ENCODE measurements at places on chromosomes 5 and 9.

DNA sequence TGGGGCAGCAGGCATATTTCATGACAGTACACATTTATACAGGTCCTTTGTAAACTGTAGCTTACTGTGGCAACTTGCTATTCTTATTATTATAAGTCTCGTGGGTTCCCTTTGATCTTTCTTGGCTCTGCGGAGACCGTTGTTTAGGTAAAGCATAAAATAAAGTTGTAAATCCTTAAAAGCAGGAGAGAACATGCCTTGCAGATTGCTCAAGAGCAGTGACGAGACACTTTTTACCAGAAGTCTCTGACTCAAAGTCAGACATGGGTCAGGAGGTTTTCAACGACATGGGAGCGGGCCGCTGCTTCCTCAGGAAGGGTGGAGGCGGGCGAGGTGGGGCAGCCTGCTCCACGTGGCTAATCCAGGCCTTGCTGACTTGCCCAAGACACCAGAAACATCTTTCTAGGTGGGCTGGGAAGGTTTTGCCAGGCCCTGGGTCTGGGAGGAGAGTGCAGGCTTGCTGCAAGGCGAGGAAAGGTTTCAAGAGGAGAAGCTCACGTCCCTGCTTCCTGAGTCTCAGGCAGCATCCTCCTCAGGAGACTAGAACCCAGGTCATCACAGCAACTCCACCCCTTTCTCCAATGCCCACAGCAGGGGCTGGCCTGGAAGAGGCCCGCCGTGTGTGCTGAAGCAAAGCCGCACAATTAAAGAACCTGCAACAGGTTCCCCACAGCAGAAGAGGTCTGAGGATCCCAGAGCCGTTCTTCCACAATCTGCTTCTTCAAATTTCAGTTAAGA is 6.5 kb downstream of the TBC1D2 start:
- peak; percentile 15 for DNase-seq

DNA sequence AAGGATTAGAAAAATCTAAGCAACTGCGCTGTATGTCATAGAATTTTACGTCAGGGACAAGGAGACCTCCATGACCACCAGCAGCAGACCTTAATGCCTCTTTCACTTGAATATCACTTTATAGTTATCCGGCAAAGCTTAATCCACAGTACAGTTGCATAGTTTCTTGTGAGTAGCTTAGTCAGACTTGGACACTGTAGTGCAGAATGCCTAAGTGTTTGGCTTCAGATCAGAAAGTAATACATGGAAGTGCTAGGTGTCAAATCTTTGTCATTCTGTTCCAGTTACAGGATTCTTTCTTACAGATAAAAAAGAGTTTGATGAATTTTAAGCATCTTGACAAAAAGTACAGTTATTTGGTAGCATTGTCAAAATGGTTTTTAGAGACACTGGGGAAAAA is 239.9 kb upstream of the PAPPA start:
- DNase-seq, result no peak

- no peak for DNase-seq
These were observed 31.7 kb downstream of the EPB41L4B start for GRCh38 chr9:109289186-109289585.

DNA sequence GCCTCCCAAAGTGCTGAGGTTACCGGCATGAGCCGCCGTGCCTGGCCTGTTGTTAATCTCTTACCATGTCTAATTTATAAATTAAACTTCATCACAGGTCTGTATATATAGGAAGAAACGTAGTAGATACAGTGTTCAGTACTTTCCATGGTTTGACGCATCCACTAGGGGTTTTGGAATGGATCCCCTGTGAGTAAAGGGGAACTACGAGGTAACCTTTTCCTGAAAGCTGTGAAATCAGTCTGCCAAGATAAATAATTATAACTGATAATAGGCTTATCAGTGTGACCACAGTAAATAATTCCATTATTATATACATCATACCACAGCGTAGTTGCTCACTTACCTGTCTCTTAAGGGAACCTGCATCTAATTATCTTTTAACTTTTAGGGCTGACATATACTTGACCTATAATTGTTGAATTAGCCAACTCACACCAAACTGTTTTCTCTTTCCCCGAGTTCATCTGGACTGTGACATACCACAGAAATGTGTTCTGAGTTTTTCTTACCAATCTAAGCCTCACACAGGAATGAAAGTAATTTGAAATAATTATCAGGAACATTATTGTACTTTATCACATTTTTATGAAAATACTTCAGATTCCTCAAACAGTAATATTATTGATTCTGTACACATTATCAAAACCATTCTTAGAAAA is 42.9 kb downstream of the DAPK1 start:
- no peak for DNase-seq

- no peak for DNase-seq
These were observed 35.3 kb upstream of the SMIM32 start for GRCh38 chr5:136228136-136228757.

DNA sequence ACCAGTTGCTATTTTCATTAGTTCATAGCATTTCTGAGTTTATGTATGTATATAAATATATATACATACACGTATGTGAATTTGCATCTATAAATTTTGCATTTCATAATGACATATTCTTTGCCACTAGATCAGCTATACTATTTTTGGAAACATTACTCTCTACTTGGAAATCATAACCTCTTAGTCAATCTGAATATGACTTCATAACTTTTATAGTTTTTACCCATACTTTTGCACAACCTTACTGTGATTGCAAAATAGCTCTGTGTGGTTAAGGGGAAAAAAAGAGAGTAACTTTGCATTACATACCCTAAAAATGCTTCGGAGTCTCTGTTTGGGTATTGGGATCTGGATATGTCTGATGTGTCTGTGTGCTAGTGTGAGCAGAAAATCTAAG is 44.9 kb upstream of the ADAMTSL1 start:
- no peak for DNase-seq

- DNase-seq, result no peak
These were observed 128.3 kb upstream of the CCNH start for GRCh38 chr5:87541033-87541432.

- DNase-seq, result no peak
These were observed 13.6 kb upstream of the COL27A1 start for GRCh38 chr9:114141553-114142402.

- DNase-seq, result no peak
These were observed 17.9 kb downstream of the TPPP start for GRCh38 chr5:675111-675870.

DNA sequence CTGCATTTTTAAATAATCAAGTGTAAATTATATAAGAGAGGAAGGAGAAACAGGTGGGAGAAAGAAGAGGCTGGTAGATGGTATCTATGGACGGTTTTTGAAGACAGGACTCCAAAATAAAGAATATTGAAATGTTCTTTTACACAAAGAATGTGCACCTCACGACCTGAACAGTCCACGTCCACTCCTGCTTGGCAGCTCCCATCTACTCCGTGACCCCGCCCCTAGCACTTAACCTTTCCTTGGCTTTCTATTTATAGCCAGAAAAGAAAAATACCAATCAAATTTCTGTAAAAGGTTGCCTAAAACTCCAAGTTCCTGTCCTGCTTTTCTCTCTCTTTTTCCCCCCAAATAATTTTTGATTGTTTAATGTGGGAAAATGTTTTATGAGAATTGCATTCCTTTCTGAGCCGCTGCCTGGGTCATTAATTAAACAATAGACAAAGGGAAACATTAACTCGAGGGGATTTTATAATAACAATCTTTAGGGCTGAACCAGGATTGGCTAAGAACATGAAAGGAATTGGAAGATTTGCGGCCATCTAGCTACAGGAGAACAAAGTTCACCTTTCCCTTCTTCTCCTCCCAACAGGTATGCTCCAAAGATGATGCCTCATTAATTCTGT is 173.6 kb upstream of the MAP3K1 start:
- DNase-seq, result no peak

DNA sequence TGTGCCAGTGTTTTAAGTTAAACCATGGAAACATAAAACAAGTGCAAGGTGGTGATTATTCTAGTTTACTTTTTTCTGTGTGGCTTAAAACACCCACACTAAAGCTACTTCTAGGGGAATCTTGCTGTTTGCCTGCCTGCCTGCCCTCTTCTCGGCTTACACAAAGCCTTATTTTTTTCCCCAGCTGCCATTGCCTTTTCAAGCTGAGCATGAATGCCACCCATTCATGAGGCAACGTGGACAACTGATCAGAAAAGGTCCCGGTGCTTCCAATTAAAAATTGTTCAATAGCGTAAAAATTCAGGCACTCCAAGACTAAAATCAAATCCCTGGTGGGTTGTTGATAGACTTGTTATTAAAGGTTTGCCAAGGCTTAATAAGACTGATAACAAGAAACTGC is 401.4 kb downstream of the TMEM161B start:
- no peak for DNase-seq

DNA sequence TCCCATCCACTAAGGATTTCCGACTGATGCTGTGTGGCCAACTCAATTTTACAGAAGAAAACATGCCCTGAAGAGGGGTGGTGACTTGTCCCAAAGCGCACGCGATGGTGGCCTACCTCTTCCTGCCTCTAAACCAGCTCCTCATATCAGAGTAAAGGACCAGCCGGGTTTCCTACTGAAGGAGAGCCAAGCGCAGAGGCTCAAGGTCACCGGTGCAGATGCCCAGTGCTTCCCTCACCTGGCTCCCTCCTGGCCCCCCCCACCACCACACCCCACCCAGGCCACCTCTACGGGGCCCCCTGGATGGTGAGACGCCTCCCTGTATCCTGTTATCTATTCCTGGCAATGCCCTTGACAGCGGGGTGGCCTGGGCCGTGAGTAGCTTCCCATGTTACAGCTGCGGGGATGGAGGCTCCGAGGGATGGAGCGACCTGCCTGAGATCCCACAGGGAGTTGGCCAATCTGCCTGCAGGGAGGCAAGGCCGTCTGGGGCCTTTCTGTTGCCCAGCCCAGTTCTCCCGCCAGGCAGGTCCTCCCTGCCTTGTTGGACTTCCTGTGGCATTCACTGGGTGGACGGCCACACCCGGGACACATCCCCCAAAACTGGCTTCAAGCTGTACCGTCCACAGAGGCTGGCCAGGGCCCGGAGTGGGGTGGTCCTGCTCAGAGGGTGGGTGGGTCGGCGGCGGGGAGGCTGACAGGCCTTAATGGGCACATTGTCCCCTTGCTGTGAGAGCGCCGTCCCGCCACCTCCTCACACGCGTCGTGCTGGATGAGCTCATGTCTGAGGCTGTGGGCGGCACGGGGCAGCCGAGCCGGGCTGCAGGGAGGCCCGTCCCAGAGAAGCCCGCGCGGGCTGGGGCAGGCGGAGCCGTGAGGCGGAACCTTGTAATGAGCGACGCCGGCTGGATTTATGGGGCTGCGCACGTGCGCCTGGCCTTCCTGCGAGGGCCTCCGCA is 72.5 kb downstream of the MACROH2A1 start:
- DNase-seq, result no peak

DNA sequence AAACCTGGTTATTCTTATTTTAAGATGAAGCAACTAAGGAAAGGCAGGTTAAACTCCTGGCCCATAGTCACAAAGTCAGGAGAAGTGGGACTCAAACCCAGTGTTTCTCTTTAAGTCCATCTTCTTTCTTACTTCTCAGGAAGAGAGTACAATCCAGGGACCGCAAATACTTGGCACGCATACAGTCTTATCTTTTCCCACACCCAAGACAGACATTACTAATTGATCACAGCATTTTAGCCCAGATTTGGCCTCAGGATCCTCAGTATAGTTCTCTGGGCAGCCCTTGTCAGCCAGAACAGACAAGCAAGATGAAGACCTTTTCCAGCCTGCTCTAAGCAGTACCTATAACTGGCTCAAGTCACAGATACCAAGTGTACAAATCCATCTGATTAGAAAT is 125.5 kb upstream of the RAI14 start:
- no peak for DNase-seq

GRCh38 chr9:33785914-33786313 is 9.4 kb upstream of the PRSS3 start:
- no peak for DNase-seq

- no peak for DNase-seq
These were observed 170.4 kb upstream of the RAI14 start for GRCh38 chr5:34485768-34486030.

DNA sequence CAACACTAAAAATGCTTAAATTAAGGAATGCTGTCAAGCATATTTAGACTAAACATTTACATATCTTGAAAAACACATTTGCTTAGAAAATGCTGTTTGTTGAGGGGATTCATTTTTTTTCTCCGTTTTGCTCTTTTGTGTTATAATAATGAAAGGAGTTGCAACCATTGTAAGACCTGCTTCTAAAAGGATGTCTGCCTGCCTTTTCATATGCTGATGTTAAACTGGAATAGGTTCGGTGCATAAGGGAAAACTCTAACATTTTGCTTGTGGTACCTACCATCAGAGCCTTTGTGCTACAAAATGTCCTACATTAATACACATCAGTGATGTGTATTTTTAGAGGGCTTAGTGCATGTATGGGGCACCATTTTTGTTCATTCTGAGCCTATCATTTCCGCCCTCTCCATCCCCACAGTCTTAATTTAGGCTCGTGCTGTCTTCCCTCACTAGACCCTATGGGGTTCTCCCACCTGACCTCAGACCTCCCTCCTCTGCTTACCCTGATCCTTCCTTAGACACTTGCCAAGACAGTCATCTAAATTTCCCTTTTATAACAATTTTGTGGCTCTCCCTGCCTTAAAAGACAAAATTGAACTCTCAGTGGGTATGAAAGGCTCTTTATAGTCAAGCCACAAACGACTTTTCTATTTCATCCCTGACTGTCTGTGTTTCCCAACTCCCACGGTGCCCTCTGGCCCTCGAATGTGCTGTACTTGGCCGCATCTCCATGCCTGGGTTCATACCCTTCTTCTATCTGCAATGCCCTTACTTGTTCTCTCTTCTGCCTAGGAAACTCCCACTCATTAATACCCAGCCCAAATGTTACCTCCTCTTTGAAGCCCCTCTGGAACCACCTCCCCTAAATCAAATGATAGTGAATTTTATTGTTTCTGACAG is 61.2 kb downstream of the CMYA5 start:
- no peak for DNase-seq

- DNase-seq, result no peak
These were observed 29.8 kb downstream of the CD274 start for GRCh38 chr9:5479994-5480694.

- DNase-seq, result no peak
These were observed 3.9 kb downstream of the SEPTIN8 start for GRCh38 chr5:132773114-132773513.

DNA sequence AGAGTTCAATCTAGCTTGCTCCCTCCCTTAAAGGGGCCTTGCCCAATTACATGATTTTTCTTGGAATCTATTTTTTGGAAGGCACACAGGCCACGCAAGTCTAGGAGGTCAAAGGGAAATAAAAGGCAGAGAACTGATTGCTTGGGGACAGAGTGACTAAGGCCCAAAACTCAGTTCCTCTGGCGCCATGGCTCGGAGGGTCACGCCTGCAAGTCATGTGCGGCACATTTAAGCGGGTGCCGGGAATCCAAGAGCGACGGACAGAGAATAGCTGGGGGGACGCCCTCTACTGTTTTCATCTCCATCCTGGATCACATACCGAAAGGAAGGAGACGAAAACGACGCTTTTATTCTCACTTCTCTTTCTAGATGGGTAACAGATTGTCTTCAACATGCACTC is 78.6 kb downstream of the FREM1 start:
- DNase-seq, result no peak

Data from stimulated activated CD4-positive, alpha-beta T cell treated with anti-CD3 and anti-CD28 coated beads, Interleukin-4, amount 100 ng/mL, for 48 hours (primary cell).